ENCODE measurements at places on chromosomes 5 and 9. TPM values are rescaled to one million over a fixed set of nuclear protein-coding genes. Genes with fewer than 3 reads are reported as not detected.

The FABP6 gene
- total RNA-seq = not detected

The SPRY4 gene
- total RNA-seq = 59.3 TPM

The CCDC192 gene
- 1.2 TPM for total RNA-seq

The LVRN gene
- total RNA-seq = 5.6 TPM

The PSMB7 gene
- 87.6 TPM for total RNA-seq

The DOK3 gene
- total RNA-seq = 16.2 TPM

The OGN gene
- total RNA-seq = 71.7 TPM

The PAX5 gene
- total RNA-seq = 1.2 TPM

The ASB6 gene
- 18.6 TPM for total RNA-seq

All from sciatic nerve (tissue), 2 donors.